ENCODE measurements at places on chromosomes 2 and 18.

GRCh38 chr2:113009622-113010021 is 4.4 kb downstream of the IL36A start:
- DNase-seq, result no peak

DNA sequence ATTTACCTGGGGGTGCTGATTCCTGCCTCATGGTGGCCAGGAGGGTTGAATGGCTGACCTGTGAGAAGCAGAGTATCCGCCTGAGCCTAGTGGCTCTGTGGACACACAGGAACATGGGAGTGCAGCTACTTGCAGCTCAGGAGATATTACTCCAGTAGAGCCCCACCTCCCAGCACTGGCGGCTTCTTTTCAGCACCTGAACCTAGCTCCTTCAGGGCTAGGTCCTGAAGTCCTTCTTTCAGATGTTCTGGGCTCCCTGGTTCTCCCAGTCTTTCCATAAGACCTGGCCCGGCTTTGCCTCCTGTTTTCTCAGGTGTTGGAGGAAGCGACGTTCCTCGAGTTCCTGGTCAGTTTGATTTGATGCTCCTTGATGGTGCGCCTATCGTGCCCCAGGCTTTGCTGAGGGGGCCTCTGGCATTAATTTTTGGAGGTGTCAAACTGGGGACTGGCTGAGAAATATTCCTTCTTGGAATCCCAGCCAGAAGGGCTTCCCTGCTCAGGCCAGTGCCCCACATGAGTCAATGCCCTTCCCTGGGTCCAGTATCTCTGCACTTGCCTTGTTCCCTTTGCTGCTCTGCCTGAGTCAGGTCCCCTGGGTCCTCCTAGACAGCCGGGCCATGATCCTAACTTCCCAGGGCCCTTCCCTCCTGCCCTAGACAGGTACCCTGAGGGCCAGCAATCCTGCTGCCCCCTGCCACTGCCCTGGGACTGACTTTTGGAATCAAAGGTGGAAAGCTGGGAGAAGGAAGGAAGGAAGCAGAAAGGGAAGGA is 110.7 kb upstream of the HAAO start:
- DNase-seq, result no peak

GRCh38 chr2:231929961-231930592 is 3.9 kb upstream of the NPPC start:
- DNase-seq, result no peak

GRCh38 chr18:212780-213179 is 54.4 kb downstream of the USP14 start:
- DNase-seq, result no peak

DNA sequence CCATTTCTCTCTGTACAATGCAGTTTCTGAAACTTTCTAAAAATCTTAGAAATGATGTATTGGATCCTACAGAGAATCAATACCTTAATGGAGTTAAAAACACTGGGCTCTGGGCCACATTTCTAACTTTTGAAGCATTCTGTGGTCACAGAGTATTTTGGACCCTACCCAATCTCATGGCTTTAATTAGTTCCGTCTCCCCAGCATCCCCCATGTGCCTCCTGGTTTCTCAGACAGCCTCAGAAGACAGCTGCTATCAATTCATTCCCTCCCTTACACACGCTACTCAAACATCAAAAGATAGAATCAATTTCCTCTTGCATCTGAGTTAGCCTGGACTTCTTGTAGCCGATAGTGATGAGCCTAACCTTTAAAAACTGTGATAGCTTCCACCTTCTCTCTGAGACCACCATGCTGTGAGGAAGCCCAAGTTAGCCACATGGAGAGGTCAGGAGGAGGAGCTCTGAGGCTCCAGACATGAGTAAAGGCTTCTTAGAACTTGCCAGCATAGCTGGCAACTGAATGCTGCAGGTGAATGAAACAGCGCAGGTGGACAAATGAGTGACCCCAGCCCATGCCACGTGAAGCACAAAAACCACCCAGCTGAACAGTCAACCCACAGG is 10.4 kb downstream of the ADCY3 start:
- DNase-seq, result no peak

DNA sequence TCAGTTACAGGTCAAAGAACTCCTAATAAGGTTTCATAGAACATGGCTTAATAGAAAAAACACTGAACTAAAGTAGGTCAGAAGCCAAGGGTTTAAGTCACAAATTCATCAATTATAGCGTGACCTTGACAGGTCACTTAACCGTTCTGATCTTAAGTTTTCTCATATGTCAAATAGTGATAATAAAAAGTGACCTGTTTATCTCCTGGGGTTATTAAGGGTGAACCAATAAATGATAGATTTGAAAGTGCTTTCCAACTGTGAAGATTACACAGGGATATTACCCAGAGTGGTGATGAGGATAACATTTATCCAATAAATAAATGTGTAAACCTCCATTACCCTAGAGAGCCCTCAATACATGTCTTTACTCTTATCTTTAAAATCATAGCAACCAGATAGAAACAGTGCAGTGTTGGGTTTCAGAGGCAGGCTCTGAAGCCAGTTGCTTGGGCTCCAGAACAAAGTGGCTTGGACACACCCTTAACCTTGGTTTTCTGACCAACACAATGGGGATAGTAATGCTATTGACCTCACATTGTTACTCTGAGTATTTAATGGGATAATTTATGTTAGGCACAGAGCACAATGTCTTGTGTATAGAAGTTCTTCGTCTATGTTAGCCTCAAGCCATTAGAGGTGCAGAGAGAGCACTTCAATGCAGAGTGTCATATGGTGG is 48.6 kb downstream of the KLHL14 start:
- DNase-seq, result no peak

DNA sequence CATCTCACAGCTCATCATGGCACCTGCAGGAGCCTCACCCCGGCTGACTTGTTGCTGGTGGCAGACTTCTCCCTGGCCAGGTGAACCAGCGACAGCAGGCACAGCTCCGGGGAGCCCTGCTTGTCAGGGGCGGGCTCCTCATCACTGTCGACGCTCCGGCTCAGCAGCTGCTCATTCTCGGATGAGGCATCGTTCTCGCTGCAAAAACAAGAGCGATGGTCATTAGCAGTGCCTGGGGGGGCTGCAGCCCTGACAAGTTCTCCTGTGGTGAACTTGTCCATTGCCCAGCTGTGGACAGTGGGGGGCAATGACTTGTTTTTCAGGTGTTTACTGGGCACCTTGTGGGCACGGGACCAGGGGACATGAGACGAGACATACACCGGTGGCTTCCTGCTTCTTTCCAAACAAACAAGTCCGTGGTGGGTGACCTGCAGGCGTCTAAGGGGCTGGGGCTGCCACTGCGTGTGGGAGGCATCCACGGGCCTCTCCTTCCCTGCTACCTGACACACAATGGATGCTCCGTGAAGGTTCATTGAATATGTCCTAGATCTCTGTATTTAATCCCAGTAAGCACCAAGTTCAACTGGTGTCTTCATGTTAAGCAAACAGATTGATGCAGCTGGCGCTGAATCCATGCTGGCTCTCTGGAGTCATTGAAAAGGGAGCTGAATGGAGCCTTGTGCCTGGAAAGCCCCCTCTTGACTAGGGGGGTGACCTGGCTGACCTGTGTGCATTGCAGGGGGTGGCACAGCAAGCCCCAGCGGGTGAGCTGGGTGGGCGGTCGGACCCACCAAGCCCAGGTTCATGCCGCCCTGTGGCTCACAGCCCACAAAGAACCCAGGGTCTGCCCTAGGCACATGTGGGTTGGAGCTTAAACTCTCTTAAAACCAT is 81.0 kb downstream of the EDAR start:
- DNase-seq, result no peak

DNA sequence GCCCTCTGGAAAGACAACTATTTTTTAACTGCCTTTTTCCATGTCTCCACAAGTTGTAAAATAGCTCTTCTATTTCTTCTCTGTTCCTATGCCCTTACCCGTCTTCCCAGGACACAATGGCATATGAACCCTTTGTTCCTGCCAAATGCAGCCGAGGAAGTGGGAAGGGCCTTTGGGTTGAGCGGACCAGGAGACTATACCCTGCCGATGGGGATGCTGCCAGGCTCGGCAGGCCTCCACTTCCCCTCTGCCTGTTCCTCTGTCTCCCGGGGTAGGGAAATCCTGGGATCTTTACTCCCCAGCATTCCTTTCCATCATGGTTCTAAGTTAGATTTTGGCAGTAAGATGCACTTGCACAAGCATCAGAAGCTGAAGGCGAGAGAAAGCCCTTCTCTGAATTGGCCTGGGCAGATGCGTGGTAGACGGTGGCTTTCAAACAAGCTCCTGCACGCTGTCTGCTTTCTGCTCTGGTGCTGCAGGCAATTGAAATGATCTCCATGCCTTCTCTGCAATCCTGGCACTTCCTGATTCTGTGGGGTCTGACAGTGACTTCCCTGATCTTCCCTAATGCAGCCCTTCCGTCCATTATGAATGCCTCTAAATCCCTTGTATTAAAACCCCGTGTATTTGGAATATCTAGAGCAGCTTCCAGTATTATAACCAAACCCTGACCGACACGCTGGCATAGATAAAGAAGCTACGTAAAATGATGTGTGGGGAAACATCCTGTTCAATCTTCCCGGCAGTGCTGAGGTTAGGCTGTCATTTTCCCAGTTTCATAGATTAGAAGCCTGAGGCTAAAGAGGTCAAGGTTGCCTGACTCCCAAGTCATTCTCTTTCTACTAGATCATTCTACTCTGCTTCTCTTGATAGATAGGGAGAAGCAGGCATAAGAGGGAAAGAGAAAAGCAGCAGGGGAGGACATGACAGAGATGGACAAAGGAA is 69.8 kb downstream of the MCFD2 start:
- DNase-seq, result no peak

DNA sequence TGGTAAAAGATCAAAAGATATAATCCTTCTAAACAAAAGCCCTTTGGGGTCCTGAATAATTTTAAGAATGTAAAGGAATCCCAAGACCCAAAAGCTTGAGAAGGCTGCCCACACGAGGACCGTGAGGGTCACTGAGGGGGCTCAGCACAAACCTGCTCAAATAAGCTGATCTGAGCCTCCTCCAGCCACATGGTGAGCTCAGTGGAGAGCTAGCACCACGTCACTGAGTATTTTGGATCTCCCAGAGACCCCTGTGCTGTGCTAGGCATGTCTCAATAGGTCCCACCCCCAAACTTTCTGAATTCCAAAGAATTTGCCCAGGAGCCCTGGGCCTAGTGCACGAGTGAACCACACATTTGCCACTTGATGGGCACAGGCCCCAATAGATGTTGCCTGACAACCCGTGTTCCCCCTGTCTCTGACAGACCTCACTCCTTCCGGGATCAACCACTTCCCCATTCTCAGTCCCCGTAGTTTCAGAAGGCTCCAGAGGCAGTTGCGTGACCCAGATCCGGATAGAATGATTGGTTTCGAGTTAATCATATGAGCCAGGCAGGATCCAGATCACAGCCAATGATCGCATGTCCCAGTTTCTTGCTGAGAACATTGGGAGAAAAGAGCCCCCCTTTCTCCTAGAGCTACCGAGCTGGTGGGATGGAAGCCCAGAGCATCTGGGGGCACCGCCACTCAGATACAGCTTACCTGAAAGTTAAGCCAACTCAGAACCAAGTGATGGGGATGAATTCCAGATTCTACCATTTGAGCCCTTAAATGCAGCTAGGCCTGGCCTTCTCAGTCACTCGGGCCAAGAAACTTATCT is 203.8 kb downstream of the TNS1 start:
- peak; percentile 18 for DNase-seq

- peak; percentile 70 for DNase-seq
Measured at GRCh38 chr2:43218702-43219382, 7.6 kb downstream of the ZFP36L2 start.

GRCh38 chr2:202822411-202822810 is 49.2 kb downstream of the ICA1L start:
- DNase-seq, result no peak
